ENCODE measurements at places on chromosomes 16 and 17.
A peak's percentile ranks its signal among the peaks of the same experiment; 100 is the strongest.

DNA sequence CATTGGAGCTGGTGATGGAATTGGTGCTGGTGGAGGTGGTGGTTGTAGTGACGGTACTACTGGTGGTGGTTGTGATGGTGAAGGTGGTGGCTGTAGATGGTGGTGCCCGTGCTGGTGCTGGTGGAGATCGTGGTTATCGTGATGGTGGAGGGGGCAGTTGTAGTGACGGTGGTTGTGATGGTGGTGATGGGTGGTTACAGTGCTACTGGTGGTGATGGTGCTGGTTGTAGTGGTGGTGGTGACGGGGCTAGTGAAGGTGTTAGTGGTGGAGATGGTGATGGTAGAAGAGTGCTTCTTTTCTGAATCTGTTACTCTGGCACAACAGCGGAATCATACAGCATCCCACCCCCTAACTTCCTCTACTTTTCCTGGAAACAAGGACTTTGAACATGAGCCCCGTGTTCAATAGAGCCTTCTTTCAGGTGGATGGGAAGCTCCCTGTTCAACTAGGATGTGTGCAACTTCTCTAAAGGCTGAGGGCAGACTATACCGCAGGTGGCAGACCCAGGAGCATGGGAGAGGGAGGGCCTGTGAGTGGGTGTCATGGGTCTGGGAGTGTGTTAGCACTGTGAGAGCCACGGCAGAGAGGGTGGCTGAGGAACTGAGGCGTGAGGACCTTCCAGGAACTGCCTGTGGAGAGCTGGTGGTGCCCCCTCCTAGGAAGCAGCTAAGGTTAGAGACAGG lies 8.2 kb downstream of the TBX21 start:
- no peak for DNase-seq

GRCh38 chr17:64180089-64181073 lies 50.4 kb upstream of the ERN1 start:
- no peak for DNase-seq

- DNase-seq, result no peak
Observed at GRCh38 chr16:25006504-25007056, 8.6 kb downstream of the ARHGAP17 start.

DNA sequence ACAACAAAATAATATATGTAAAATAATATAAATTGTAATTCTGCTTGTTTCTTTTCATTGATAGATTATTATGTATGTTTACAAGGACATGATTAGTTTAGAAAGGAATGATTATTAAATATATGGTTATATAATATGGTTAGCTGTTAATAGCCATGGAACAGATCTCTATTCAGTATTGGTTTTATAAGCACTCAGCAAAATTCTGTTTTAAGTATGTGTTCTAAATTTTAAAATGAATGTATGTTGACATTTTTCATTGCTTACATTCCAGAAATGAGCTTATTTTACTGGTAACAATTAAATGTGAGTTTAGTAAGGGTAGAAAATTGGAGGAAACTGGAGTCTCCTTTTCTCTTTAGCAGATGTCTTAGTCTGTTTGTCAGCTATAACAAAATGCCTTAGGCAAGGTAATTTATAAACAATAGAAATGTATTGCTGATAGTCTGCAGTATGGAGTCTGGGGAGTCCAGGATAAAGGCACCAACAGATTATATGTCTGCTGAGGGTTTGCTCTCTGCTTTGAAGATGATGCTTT lies 45.4 kb downstream of the NFAT5 start:
- no peak for DNase-seq

- DNase-seq, result no peak
Observed at GRCh38 chr16:67531247-67531646, 2.6 kb downstream of the RIPOR1 start.

DNA sequence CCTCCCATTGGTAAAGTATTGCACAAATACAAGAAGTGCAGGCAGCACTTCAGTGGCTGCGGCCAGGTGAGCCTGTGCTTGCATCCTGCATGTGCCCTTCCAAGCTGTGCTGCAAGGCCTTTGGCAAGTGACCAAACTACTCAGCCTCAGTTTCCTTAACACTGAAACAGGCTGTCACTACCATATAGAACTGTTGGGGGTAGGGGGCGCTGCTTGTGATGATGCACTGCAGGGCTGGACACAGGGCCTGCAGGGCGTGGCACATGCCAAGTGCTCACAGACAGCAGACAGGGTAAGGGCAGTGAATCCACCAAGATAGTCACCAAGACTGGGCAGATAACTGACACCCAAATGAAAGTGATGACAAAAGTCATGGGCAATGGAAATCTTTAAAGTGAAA lies 65.6 kb upstream of the SREBF1 start:
- no peak for DNase-seq

DNA sequence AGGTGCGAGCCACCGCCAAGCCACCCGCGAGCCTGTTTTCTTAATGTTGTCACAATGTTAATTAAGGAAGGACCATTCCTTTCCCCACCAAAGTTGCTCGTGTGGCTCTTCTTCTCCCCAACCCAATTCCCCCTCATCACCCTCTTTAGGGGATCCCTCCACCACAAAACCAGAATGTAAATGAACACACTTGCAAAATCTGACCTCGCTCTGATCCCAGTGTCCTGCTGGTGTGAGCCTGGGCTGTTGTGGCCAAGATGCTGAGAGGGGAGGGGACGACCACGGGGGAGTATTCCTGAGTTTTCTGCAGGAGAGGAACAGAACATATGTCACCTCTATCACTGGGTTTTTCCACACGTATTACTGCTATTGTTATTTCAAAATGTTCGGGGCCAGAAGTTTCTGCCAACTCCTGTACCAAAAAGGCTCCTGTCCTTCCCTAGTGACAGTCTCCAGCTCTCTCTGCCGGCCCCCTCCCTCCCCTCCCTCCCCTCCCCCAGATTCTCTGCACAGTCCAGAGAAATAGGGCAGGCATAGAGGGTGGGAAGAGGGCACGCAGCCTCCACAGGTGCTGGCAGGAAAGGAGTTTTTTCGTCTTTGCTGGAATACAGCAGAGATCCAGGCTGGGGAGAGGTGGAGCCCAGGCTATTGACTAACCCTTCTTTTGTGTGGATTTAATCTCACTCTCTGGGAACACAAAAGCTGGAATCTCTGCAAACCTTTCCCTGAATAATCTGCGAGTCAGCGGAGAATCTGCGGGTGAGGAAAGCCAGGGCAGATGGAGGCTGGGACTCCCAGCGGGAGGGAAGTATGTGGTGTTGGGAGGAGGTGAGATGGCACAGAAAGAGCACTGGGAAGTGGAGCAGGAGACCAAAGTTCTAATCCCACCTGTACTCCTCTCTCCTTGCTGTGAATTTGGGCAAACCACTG lies 4.5 kb upstream of the CA4 start:
- DNase-seq, result no peak

DNA sequence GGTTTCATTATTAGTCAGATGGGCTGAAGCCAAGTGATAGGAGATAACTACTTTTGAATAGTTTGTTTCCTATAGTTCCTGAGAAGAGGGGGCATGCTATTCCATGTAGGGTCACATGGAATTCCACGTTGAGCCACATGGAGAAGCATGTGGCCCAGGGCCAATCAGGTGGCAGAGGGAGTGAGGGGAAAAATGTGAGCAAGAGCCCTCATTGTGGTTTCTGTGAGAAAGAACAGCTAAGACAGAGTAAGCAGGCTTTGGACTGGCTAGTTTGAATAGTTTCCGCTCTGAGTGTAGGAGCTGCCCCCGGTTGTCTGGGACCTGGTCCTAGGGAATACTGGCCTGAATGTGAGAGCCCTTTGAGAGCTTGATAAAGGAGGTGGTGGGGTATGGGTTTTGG lies 69.9 kb upstream of the CNTNAP4 start:
- peak; percentile 13 for DNase-seq

DNA sequence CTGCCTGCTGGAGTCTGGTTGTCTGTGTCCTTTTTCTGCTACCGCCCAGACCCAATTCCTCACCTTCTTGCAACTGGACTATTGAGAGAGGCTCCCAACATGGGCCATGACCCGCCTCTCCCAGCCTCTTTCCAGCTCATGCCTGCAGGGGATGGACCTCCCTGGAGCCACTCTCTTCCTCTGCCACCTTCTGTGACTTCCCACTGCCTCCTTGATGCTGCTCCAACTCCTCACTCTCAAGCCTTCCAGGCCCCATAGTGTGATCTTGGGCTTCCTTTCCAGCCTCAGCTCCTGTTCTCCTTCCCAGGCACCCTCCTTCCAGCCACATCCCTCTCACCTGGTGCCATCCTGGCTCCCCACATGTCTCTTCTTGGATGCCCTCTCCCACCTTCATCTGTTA lies 11.1 kb downstream of the ZNF768 start:
- no peak for DNase-seq

DNA sequence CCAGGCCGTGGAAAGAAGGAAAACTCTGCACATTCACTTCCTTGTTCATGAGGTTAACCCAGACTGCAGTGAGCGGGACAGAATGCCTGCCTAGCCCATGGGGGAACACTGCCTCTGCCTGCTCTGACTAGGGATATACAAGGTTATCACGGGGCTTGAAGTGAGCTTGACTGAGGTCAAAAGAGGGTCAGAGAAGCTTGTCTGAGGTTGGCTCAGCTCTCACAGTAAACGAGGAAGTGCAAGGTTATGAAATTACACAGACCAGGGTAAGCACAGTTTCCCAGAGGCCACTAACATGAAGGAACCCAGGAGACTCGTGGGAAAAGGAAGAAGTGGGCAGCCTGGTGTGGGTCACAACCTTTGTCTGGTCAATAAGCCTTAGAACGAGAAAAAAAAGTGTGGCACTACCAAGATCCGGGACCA lies 28.7 kb downstream of the HIC1 start:
- no peak for DNase-seq

DNA sequence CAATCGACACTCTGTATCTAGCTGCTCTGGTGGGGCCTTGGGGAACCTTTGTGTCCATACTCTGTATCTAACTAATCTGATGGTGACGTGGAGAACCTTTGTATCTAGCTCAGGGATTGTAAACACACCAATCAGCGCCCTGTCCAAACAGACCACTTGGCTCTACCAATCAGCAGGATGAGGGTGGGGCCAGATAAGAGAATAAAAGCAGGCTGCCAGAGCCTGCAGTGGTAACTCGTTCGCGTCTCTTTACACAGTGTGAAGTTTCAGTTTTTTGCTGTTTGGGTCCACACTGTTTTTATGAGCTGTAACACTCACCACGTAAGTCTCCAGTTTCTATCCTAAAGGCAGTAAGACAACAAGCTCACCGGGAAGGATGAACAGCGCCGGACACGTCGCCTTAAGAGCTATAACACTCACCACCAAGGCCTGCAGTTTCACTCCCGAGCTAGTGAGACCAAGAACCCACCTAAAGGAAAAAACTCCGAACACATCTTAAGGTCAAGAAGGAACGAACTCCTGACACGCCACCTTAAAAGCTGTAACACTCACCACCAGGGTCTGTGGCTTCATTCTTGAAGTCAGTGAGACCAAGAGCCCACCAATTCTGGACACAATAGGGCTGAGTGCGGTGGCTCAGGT lies 64.6 kb downstream of the KPNA2 start:
- DNase-seq, result no peak

GRCh38 chr17:35171834-35172233 lies 22.4 kb downstream of the SLC35G3 start:
- no peak for DNase-seq

- DNase-seq, result peak; percentile 2
Observed at GRCh38 chr17:34762078-34762477, 182.7 kb downstream of the TMEM132E start.

- no peak for DNase-seq
Observed at GRCh38 chr17:79811868-79812352, 15.0 kb upstream of the CBX8 start.

- no peak for DNase-seq
Observed at GRCh38 chr16:14559809-14560241, 70.2 kb downstream of the PARN start.

GRCh38 chr17:45640141-45640850 lies 143.8 kb upstream of the CRHR1 start:
- DNase-seq, result peak; percentile 47

- DNase-seq, result no peak
Observed at GRCh38 chr16:68289621-68290329, 21.0 kb downstream of the SLC7A6OS start.

DNA sequence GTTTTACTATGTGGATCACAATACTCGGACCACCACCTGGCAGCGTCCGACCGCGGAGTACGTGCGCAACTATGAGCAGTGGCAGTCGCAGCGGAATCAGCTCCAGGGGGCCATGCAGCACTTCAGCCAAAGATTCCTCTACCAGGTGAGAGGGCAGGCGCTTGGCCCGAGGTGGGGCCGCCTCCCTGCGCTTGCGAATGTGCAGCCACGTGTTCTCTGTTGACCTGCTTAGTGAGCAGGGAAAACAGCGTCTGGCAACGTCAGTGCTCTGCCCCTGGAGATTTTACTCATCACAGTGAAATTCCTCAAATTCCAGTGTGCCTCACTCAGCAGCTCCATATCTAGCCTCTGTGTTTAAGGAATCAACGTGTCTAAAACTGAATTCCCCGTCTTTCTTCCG lies 33.4 kb upstream of the CLEC18A start:
- peak; percentile 94 for DNase-seq

DNA sequence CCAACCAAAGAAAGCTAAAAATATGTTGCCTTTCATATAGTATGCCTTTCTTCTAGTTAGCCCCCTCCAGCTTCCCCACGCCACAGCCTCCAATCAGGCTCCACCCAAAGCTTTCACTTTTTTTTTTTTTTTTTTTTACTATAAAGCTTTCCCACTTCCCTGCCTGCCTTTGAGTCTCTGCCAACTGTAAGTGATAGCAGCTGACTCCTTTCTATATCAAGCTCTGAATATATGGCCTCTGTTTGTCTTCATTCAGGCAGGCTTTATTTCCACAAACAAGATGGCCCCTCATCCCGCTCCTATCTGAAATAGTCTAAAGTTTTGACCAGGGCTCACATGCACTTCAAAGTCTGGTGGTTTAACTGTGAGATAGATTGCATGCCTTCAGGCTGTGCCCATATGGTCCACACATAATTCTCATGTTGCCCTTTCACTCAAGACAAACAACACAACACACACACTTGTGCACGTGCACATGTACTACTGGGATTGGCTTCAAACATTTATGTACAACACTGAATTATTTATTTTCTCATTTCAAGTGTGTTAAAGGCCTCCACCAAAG lies 39.8 kb upstream of the DYNLRB2 start:
- no peak for DNase-seq

- peak; percentile 78 for DNase-seq
Observed at GRCh38 chr17:42677921-42678781, 1.4 kb upstream of the PLEKHH3 start.
